ENCODE measurements at places on chromosomes 16 and 17.

- DNase-seq = no peak
Measured at GRCh38 chr17:19303367-19303776, 59.2 kb downstream of the B9D1 start.

DNA sequence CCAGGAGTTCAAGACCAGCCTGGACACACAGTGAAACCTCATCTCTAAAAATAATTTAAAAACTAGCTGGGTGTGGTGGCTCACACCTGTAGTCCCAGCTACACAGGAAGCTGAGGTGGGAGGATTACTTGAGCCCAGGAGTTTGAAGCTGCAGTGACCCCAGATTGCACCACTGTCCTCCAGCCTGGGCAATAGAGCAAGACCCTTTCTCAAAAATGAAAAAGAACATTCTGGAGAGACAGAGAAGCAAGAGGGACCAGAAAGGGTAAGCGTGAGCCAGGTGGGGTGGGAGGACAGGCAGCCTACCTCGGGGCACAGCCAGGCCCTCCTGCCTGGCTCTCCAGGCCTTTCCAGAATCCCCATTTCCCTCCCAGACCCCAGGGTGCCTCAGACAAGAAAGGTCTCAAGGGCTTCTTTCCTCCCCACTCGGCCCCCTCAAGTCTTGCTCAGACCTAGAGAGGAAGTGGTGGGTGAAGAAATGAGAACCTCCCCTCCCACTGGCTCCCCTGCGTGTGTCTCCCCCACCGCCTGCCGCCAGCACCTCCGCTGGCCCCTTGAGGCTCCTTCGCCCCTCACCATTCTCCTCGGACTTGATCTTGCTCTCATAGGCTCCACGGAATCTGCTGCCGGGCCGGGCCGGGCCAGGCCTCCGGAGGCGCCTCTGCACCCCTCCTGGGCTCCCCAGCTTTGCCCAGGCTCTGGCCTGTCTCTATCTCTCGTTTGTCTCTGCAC is 503 bp downstream of the C16orf54 start:
- peak; percentile 54 for DNase-seq

DNA sequence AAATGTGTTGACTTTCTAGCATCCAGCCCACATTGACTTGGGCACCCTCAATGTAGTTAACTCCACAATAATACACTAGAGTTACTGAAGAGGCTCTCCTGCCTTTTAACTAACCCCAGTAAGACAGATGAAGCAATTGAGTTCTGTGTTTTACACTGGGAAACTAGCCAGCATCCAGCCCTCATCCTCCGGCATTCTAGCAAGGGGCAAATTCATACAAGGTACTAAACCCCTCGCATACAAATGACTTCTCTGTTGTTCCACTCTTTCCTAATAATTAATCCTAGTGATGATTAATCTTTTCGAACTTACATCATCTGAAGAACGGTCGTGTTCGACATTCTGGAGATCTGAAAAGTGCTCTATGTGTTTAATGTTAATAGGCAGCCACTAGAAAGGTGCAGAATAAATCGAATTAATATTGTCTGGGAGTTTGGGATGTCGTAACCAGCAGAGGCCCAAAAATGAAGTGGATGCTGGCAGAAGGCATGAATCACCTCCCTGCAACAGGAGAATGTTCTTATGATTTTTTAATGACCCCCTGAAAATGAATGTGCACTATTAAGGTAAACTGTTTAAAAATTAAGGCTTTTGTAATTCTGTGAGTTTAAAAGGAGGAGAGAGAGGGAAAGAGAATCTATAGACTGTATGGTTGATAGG is 249.4 kb downstream of the SNX29 start:
- no peak for DNase-seq

- DNase-seq = no peak
Measured at GRCh38 chr17:28280826-28281225, 38.2 kb upstream of the TMEM97 start.

- DNase-seq = no peak
Measured at GRCh38 chr16:49528060-49528865, 154.7 kb downstream of the C16orf78 start.

GRCh38 chr17:5225668-5226457 is 8.8 kb downstream of the SCIMP start:
- DNase-seq = no peak

- no peak for DNase-seq
Measured at GRCh38 chr17:9959377-9959981, 54.4 kb upstream of the RCVRN start.

GRCh38 chr16:29958756-29959155 is 3.1 kb upstream of the TMEM219 start:
- no peak for DNase-seq

GRCh38 chr16:84546669-84547545 is 42.4 kb upstream of the MEAK7 start:
- no peak for DNase-seq

DNA sequence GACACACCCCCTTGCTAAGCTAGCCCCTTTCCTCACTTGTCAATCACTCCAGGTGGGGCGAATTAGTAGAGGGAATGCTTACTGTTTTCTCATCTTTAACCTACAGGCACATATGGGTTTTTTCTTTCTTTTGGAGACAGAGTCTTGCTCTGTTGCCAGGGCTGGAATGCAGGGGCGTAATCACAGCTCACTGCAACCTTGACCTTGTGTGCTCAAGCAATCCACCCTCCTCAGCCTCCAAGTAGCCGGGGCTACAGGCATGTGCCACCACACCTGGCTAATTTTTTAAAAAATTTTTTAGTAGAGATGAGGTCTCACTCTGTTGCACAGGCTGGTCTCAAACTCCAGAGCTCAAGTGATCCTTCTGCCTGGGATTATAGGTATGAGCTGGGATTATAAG is 38.7 kb upstream of the RHBDL3 start:
- no peak for DNase-seq

- no peak for DNase-seq
Measured at GRCh38 chr16:86330906-86331305, 179.4 kb upstream of the FOXF1 start.

DNA sequence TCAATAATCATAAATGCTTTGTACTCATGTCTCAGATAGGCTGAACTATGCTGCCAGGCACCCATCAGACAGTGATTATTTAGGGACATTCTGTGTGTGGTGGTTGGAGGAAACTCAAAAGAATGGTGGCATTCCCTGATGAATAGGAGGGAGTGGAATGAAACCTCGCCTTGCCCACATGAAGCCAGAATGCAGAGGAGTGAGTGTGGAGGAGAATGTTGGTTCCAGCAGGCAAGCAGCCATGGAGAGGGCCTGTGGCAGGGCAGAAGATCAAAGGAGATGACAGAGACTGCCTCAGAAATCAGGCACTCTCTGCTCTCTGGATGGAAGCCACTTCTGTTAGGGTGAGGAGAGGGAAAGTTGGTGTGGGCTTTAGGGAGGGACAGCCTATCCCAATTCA is 22.5 kb downstream of the KCTD19 start:
- DNase-seq = no peak

GRCh38 chr16:24357511-24357910 is 101.4 kb downstream of the CACNG3 start:
- no peak for DNase-seq
